NCI-H1417 treated with DMSO at 0.1 percent for 48 hours (cell line): ENCODE measurements at places on chromosomes 1 and 21.

DNA sequence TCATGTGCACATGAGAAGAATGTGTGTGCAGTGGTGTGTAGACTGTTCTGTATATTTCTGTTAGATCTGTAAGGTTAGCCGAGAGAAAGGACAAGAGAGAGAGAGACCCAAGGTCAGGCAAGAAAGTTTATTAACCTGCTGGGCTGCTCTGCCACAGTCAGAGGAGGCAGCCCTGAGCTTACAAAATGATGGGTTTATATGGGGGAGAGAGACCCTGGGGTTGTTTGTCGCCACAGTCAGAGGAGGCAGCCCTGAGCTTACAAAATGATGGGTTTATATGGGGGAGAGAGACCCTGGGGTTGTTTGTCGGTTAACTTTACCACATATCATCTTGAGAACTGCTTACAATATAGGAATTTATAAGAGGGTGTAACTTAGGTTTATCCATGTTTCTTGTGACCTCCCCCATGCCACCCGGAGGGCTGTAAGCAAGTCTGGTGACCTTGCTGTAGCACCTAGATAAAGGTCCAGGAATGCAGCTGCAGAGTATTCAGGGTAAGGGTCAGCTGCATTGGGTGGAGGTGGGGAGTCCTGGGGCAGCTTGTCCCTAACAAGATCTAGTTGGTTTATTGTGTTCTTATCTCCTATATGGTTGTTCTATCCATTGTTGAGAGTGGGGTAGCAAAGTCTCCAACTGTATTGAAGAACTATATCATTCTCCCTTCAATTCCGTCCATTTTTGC, 9.3 kb upstream of the ZBTB40 start:
- DNase-seq = no peak

- DNase-seq = no peak
Measured at GRCh38 chr1:9242338-9242969, 7.9 kb downstream of the H6PD start.

DNA sequence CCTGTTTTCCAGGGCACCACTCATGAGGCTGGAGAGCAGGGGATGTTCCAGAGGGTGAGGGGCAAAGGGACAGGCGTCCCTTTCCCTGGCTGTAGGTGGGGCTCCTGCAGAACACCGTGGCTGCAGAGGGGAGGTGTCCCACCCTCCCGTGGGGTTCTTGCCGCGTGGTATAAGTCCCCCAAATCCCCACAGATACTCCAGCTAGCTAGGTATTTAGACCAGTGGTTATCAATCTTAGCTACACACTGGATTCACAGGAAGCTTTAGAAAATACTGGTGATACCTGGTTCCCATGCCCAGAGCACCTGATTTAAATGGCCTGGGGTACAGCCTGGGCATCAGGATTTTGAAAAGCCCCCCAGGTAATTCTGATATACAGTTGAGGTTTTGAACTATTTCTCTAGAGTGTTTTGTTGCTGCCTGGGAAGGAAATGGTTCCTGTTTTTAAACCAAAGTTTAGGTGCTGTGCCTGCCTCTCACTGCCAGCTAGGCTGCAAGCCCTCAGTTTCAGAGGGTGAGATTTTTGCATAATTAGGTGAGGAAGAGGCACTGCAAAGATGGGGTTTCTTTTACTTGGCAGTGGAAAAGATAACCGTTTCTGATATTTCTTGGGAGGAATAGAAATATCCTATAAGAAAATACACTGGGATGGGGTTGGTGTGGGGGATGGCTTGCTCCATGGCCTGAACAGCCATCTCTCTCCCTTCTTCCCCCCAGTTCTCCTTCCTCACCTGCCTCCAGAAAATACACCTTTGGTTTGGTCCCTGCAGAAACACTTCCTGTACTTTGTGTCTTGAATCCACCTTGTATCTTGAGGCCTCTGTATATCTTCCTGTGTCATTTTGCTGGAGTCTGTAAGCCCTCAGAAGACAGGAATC, 51.7 kb downstream of the RASSF5 start:
- no peak for DNase-seq

DNA sequence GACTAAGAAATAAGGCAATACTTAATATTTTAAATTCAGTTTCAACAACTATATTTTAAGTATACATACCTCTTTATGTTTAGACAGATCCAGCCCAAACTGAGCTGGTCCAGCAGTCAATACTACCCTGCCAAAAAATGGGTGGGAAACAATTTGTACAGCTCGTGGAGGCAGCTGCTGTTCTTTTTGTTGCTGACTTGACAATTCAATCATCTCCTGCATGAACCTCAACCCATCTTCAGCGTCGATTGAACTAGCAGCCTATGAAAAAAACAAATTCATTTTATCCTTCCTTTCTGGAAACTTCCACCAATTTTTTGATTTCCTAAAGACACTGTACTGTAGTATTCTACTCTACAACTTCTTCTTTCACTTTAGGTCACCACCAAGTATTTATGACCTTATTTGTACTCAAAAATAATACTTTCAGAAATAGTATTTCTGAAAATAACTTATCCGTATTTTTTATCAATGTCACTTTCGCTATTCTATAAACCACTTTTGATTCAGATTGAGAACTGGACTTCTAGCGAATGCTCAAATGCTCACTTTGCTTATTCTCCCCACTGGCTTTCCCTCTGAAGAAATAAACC, 46.5 kb downstream of the EDEM3 start:
- no peak for DNase-seq

GRCh38 chr1:172286629-172287076, 133.8 kb upstream of the C1orf105 start:
- no peak for DNase-seq

DNA sequence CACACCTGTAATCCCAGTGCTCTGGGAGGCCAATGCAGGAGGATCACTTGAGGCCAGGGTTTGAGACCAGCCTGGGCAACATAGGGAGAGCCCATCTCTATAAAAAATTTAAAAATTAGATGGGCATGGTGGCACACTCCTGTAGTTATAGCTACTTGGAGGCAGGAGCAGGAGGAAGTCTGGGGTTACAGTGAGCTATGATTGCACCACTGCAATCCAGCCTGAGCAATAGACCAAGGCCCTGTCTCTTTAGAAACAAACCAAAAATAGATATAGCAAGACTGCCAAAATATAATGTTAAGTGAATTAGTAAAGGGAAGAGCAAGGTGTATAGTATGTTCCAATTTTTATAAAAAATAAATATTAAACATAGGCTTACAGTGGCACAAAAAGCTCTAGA, 28.8 kb downstream of the PLEKHO1 start:
- no peak for DNase-seq

- DNase-seq = no peak
Measured at GRCh38 chr1:40774266-40774998, 9.2 kb upstream of the KCNQ4 start.

DNA sequence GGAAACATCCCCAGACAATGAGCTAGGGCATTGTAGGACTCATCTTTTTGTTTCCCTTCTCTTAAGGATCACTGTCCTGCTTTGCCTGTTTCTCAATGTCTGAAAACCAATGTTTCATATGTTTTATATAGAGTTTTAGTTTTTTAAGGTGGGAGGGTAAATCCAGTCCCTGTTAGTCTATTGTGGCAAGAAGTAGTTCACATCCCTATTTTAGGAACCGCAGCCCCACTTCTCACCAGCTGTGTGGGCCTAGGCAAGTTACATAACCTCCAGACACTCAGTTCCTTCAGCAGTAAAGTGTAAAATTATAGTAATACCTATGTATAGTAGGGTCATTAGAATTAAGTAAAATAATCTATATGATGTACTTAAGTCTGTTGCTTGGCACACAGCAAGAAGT, 105.8 kb upstream of the WLS start:
- no peak for DNase-seq

GRCh38 chr1:71638081-71638766, 557.4 kb upstream of the ZRANB2 start:
- DNase-seq = no peak

DNA sequence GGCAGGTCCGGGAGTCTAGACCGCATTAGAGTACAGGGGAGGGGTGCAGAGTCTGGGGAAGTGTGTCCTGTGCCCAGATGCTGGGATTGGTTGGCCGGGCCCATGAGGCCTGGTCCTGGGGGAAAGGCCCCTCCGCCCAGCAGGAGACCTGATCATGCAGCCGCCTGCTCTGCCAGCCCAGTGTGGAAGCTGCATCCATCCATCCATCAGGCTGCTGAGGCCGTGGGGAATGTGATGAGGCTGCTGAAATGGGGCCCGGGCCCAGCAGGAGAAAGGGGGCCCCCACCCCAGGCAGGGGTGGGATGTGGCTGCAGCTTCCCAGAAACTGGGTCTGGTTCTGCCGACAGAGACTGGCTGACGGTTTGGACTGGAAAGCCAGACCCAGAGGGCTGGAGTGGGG, 37.2 kb downstream of the EPHA2 start:
- DNase-seq = no peak

GRCh38 chr1:59092126-59092525, 204.8 kb upstream of the FGGY start:
- no peak for DNase-seq

GRCh38 chr1:159307346-159308020, 5.3 kb downstream of the FCER1A start:
- DNase-seq = no peak

DNA sequence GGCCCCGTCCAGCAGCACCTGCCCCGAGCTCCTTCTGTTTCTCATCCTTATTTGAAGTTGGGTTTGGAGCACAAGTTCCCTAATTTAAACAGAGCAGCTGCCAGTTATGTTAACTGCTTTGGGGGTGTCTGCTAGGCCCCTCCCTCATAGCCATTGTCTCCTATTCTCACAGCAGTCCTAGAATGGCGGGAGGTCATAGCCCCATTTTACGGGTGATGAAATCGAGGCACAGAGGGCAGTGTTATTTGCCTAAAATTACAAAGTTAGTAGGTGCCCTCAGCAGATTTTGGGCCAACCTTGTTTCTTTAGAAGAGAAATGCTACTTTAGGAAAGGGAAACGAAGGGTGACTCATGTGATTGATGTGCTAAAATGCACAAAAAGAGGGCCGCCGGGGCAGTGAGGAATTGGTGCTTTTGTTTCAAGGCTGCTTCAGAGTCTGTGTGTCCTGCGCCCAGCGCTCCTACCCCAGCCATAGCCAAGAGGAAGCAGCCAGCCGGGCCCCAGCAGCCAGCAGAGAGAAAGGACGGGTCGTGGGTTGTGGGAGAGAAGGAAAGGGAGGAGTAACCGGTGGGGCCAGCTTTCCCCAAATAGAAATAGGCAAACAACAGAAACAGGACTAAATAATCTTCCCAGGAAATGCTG, 13.0 kb downstream of the VANGL1 start:
- no peak for DNase-seq

- no peak for DNase-seq
Measured at GRCh38 chr1:182601913-182602312, 2.3 kb downstream of the RGS16 start.

GRCh38 chr1:1292442-1292779, 12.2 kb downstream of the SCNN1D start:
- DNase-seq = no peak

DNA sequence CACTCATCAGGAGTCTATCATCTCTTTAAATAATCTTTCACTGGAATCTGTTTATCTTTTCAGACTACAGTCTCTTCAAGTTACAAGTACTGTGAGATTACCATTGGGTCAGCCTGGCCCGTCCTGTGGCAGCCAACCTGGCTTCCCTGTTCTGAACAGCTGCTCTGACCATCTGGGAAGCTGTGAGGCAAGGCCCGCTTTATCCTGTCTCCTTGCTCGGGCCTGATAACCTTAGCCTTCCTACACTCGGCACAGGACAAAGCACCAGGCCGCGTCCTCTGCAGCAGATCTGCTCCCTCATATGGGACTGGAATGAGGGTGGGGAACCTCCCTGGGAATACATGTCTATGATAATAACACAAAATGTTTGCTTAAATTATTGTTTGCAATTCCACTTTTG, 113.3 kb downstream of the PTPN14 start:
- DNase-seq = no peak

DNA sequence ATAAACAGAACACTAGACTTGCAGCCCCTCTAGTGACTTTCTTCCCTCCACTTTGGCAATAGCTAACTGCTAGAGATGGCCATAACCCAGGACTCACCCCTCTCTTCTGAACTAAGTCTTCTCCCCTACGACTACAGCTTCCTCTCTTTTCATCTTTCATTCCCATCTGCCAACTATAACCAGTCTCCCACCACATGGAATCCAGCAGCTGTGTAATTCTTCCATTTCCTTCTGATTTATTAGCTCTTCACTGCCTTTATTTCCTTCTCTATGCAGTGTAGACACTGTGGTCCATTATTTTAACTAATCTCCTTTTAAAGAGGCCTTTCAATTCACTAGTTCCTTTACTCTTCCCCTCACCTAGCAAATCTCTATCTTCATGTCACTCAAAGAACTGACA, 13.4 kb upstream of the KCNK1 start:
- DNase-seq = no peak

GRCh38 chr1:164977561-164977960, 379.0 kb downstream of the LMX1A start:
- no peak for DNase-seq

DNA sequence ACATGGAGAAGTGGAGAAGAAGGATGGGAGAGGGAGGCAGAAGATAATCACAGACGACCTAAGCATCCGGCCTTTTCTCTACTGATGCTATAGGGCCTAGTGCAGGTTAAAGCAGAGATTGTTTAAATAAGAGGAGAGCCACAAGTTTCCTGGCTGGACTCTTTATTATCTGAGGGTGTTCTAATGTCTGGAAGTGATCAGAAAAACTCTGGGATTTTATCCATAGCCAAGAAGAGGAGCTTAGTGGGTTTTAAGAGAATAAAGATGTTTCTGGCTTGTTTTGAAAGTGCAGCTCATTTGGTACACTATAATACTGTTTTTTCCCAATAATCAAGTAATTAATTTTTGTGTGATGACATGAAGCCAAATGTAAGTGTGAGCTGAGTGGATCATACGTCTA, 419.0 kb downstream of the PTBP2 start:
- DNase-seq = no peak

DNA sequence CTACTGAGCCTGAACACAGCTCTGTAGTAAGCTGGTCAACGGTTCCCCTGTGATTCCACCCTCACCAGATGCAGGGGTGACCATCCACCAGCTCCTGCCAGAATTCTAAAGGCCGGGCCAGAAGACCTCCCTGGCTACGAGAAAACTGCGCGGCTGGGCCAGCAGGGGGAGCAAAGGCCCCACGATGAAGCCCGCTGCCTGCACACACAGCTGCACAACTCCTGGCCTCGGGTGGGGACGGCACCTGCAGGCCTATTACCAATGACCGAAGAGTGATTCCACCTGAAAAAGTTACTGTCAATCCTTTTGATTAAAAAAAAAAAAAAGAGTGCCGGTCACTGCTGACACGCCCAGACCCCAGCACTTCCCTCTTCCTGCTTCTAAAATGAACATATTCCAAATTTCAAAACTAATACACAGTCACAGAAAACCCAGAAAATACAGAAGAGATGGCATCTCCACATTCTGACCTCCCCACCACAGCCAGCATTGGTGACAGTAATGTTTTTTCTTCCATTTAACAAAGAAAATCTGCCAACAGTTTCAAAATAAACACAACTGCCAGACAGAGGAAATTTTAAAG, 49.8 kb upstream of the RIPK4 start:
- DNase-seq = no peak

- no peak for DNase-seq
Measured at GRCh38 chr1:81660286-81660685, 140.4 kb upstream of the ADGRL2 start.
